ENCODE measurements at places on chromosomes 12 and 14. TPM values are rescaled to one million over a fixed set of nuclear protein-coding genes. Genes with fewer than 3 reads are reported as not detected.

GRCh38 chr12:26704684-26705460 is 128.1 kb downstream of the ITPR2 start:
- peak; percentile 28 for DNase-seq

- DNase-seq = no peak
Observed at GRCh38 chr14:71022012-71022869, 115.0 kb downstream of the PCNX1 start.

- DNase-seq = no peak
Observed at GRCh38 chr12:85759091-85759490, 77.1 kb downstream of the RASSF9 start.

DNA sequence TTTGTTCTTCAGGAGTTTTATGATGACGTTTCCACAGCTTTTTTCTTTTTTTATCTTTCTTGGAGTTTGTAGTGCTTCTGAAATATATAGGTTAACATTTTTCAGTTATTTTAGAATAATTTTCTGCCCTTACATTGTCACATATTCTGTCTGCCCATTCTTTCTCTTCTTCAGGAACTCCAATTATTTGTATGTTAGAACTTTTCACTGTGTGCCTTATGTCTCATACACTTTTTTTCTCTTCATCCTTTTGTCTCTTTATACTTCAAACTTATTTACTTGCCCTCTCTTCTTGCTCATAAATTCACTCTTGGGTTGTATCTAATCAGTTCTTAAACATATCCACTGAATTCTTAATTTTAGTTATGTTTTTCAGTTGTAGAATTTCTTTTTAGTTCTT is 105.3 kb downstream of the ARID2 start:
- DNase-seq = no peak

DNA sequence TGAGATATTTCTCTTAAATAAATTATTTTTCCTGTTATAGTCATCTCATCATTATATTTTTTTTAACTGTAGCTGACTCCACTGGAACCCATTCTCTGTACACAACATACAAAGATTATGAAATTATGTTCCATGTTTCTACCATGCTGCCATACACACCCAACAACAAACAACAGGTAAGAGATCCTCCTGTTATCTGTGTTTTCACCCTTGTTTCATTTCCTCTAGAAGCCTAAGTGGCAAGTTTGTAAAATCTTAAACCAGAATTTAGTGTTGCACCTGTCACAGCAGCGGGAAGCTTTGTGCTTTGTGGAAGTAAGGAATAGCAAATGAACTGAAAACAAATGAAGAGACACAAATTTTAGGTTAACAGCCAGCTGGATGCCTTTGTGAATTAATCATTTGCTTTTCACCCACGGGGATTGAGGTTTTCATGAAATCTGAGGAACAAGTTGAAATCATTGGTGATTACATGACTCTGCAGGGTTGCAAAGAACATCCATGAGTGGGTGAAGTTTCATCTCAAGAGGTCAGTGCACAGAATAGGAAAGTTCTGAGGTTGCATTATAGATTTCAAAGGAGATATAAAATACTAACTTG is 273.9 kb upstream of the RGS6 start:
- no peak for DNase-seq

GRCh38 chr14:58491593-58491992 is 64.1 kb downstream of the KIAA0586 start:
- no peak for DNase-seq

The MGP gene
- total RNA-seq = 154 TPM
